ENCODE measurements at places on chromosomes 16 and 17. TPM values are rescaled to one million over a fixed set of nuclear protein-coding genes. Genes with fewer than 3 reads are reported as not detected.
A peak's percentile ranks its signal among the peaks of the same experiment; 100 is the strongest.

TEX19 gene
- not detected for total RNA-seq

MT1G gene
- total RNA-seq = 14.7 TPM

NATD1 gene
- 1.5 TPM for total RNA-seq

DNA sequence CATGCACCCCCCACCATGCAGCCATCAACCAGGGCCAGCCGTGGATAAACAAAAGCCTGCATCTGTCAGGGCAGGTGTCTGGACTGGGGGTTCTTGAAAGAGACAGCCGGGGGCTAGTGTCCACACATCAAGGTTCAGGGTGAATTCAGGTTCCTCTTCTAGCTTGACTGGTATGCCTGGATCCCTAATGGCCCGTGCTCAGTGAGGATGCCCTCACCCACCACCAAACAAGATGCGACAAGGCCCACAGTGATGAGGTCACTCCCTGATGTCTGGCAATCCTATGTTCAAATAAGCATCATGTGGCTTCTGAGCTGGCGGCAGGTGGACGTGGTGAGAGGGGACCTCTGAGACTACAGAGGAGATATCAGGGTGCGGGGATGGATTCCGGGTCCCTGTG lies 64.6 kb downstream of the GOSR1 start:
- no peak for DNase-seq

DNA sequence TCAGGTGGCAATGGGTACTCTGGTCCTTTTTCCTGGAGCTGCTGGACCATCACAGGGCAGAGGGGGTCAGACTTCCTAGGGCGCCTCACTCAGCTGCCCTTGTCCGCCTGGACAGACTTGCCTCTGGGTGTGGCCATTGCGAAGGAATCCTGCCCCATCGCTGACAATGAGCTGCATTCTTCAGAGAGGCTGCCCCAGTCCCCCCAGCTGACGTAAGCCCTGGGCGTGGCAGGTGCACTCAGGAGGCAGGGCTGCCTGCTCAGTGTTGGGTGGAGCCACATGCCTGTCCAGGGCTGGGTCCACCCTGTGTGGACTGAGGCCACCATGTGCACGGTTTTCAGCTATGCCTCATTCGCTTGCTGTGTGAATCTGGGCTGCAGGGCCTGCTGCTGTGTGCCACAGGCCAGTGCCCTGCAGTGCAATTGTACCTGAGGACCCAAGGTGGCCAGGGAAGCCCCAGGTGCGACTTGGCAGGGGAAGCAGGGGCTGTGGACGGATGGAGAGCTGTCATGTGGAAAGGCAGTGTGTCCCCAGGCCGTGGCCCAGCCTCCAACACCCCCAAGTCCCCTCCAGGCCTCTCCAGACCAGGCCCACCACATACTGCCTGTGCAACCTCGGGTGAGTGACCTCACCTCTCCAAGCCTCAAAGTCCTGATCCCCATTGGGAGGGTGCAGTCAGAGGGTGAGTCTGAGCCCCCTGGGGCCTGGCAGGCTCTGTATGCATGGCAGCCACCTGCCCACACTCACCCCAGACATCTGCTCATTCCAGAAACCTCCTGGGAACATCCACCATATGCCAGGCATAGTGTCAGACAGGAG lies 14.0 kb upstream of the MPRIP start:
- DNase-seq = no peak

TNFRSF17 gene
- total RNA-seq = not detected

- no peak for DNase-seq
Measured at GRCh38 chr16:52597772-52598483, 51.0 kb upstream of the TOX3 start.

GRCh38 chr16:263182-263774 lies 12.5 kb downstream of the RGS11 start:
- DNase-seq = no peak

KRT24 gene
- total RNA-seq = not detected

PRAC2 gene
- total RNA-seq = not detected

KDM8 gene
- total RNA-seq = 9.8 TPM

HAP1 gene
- not detected for total RNA-seq

HSD11B2 gene
- total RNA-seq = 2.0 TPM

DNA sequence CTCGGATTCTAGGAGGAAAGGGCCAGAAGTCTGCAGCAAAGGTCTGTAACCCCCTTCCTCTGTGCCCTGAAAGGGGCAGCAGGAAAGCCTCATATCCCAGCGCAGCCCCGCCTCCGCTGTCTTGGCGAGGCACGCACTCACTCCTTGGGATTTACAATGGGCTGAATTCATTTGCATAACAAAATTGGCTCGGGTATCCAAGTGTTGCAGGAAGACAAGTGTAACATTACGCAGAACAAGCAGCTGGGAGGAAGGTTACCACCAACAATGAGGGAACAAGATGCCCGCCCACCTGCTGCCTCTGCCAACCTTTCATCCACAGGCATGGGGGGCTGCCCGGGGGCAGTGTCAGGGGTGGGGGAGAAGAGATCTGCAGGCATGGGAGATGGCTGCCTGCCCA lies 130.4 kb downstream of the MRM1 start:
- no peak for DNase-seq

TK1 gene
- 195 TPM for total RNA-seq

- no peak for DNase-seq
Measured at GRCh38 chr17:28343491-28343932, 8.0 kb downstream of the TNFAIP1 start.

DNA sequence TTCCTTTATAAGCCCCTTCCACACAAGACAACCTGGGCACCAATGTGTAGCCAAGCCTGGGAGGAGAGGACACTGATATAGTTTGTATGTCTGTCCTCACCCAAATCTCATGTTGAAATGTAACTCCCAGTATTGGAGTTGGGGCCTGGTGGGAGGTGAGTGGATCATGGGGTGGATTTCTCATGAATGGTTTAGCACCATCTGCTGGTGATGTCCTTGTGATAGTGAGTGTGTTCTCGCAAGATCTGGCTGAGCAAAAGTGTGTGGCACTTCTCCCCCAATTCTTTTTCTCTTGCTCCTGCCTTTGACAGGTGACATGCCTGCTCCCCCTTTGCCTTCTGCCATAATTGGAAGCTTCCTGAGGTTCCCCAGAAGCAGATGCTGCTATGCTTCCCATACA lies 135.8 kb downstream of the USP31 start:
- DNase-seq = no peak

- DNase-seq = no peak
Measured at GRCh38 chr16:16042076-16042475, 92.7 kb downstream of the ABCC1 start.

DNA sequence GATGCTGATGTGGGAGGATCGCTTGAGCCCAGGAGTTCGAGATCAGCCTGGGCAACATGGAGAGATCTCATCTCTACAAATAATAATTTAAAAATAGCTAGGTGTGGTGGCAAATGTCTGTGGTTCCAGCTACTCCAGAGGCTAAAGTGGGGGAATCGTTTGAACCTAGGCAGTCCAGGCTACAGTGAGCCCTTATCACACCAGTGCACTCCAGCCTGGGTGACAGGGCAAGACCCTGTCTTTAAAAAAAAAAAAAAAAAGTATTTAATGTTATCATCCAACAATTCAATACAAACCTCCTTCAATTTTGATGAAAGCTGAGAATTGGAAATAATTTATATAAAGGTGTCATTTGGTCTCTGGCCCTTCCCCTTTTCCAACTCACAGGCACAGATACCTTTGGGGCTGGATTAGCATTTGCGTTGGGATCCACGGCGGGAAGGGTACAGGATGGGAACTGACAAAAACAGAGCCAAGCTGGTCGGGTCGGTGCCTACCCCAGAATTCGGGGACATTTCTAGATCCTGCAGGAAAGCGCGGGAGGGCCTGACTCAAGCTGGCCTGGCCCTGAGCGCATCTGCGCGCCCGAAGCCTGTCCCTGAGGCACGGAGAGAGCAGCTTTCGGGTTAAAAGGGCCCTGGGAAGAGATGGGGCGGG lies 860 bp upstream of the DCAF7 start:
- DNase-seq = no peak

DNA sequence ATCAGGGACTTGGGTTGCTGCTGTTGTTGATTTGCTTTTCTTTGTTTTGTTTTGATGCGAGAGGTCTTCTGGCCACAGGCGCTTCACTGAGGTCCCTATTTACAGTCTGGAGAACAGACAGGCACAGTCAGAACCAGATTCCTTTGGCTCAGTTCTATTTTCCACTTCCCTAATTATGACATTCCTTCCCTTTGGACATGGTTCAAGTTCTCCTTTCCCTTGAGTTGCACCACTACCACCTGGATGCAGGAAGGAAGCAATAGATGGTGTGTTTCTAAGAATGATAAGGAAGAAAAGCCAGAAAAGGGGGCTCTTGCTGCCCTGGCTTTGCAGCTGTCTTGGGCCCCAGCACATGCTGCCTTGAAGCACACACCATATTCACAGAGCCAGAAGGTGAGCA lies 160.6 kb downstream of the MAF start:
- DNase-seq = no peak

- no peak for DNase-seq
Measured at GRCh38 chr16:47777220-47777619, 316.1 kb downstream of the PHKB start.

PPP1R27 gene
- not detected for total RNA-seq

DNA sequence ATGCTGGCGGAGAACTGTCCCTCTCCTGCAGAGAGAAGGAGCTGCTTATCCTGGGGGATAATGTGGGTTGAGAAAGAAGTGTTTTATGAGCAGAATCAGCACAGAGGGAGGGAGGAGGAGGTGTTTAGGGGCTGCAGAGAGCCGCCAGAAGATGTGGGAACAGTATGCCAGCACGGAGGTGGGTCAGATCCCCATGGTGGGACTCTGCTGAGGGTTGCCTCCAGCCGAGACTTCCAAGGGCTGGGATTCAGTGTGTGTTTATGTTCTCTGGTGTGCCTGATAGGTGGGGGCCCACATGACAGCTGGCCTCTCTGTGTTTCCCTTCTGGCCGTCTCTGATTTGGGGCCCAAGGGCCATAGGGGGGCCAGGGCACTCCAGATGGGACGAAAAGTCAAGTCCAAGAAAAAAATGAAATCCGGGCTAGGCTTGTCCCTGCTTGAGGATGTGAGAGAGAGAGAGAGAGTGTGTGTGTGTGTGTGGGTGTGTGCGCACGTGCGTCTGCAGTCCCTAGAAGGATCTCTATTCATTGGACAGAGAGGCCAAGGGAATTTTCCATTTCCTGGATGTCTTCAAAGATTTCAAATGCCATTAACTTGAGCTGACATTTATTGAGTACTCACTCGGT lies 21.6 kb downstream of the PRKCB start:
- peak; percentile 45 for DNase-seq

TNK1 gene
- total RNA-seq = 4.8 TPM

GRCh38 chr16:50761267-50761666 lies 19.4 kb downstream of the CYLD start:
- DNase-seq = no peak

NCBP3 gene
- total RNA-seq = 44.6 TPM

- DNase-seq = no peak
Measured at GRCh38 chr17:74951680-74952421, 16.2 kb downstream of the OTOP3 start.
